RPMI7951 (cell line): ENCODE measurements at places on chromosomes 16 and 17. TPM values are rescaled to one million over a fixed set of nuclear protein-coding genes. Genes with fewer than 3 reads are reported as not detected.

DNA sequence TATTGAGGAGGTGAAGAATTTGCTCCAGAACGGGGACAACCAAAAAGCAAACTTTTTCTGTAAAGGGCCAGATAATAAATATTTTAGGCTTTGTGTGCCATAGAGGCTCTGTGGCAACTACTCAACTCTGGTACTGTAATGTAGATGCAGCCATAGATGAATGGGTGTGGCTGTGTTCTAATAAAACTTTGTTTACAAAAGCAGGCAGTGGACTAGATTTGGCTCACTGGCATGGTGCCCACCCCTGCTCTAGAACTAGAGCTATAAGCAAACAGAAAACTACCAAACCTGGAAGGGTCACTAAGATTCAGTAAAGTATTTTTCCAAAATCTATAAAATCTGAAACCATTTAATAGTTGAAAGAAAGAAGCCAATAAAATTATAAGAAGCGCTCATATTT lies 24.6 kb upstream of the SMURF2 start:
- DNase-seq, result no peak

DNA sequence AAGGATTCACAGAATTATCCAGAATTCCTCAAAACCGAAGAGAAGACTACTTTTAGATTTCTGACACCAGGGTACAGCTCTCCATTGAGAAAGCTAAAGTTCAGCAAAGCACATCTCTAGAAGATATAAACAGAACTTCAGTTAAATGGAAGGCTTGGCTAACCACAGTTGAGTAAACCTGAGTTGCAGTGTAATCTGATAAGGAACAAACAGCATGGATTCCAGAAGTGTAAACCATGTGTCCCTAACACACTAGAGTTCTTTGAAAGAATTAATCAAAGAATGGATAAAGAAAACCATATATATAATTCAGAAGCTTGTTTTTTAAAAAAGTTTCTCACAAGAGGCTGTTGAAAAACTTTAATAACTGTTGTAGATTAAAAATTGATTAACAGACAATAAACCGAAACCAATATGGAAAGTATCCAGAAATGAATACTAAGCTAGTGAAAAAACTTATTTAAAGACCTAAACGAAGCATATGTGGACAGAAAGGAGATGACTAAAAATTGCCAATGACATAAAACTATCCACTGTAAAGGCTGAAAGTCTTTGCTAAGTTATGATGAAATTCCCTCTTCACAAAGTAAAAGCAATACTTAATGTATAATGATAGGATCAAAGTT lies 4.3 kb downstream of the RNF43 start:
- DNase-seq, result peak; percentile 31

DNA sequence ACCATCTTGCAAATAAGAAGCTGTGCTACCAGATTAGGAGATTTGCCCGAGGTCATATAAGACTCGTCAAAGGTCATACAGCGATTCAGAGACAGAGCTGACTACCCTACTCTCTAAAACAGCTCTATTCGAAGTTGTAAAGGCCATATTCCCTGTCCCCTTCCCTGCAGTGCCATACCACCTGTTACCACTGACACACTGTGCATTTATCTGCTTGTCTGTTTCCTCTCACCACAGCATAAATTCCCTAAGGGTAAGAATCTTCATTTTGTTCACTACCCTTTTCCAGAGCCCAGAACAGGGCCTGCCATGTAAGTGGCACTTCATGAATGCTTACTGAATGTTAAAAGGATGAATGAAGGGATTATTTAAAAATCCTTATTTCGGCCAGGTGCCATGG lies 3.4 kb upstream of the KSR1 start:
- DNase-seq, result no peak

DNA sequence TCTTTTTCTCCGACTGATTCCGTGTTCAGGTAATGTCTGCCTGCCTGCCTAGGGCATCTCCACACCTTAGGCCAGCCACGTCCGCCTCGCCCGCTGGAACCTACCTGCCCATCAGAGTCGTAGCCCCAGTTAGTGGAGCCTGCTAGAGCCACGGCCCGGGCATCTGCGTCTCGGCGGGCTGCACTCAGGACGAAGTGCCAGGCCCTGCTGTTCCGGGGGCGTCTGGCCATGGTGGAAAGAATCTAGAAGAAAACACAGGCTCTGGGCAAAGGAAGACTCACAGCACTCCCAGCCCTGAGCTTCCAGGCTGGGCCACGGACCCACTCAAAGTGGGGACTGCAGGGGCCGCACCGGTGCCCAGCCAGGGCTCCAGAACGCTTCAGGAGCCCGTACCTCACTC lies 1.1 kb downstream of the SPSB3 start:
- no peak for DNase-seq

DNA sequence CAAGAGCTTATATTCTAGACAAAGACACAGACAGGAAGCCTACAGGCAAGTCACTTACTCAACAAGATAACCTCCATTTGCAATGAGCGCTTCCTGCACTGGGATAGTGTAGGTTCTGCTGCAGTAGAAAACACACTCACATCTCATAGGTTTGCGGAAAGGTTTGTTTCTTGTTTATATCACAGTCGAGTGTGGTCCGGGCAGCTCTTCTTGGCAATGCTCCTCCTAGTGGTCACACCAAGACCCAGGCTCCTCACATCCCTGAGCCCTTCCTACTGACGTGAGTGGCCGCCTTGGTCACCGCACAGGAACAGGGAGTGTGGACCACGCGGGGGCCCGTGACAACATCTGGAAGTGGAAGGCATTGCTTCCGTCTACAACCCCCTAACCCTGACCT lies 48.0 kb upstream of the RBFOX3 start:
- peak; percentile 14 for DNase-seq

Gene CEMP1
- total RNA-seq, result not detected in 2 replicates

DNA sequence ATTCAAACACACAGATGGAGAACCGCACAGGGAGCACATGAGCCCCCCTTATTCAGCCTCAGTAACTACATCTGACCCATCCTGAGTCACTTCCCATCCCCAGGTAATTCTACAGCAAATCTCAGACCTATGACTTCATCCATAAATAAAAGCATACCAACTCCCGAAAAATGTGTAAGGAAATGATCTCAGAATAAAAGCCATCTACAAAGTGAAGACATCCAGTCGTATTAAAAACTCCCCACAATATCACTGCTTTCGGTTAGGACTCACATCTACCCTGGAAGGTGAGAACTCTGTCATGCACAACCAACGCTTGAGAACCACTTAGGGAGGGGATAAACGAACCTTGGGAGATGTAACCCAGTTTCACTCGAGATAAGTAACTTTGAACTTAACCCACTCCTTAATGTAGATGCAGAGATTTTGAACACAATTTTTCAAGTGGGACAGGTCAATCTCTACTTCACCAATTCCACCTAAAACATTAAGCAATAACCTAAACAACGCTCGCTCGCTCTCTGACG lies 1.3 kb downstream of the USP36 start:
- DNase-seq, result no peak

Gene KRTAP1-1
- total RNA-seq, result not detected in 2 replicates

DNA sequence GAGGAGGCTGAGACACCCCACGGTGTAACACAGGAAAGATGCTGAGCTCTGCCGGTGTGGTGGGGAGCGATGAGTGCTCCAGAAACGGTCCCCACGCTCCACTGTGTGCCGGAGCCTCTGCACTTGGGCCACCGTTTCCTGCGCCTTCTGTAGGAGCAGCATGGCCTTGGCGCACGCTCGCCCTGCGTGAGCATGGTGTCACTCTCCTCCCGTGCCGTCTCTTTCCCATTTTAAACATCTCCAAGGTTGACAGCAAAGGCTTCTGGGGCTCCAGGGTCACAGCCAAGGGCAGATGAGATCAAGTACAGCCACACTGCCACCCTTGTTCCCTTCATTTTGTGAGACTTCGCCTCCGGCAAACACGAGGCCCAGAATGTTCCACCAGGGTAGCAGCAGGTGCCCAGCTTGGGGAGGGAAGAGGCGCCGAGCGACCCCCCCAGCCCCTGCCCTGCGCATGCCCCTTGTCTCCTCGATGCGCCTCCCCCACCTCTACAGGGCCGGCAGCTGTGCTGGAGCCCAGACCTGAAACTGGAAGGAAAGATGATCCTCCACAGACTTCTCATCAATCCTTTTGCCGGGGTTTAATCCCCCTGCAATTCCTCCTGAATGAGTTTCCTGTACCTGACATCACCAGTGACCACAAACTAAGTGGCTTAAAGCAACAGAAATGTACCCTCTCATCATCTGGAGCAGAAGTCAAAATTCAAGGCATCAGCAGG lies 19.9 kb upstream of the OSGIN1 start:
- DNase-seq, result no peak

DNA sequence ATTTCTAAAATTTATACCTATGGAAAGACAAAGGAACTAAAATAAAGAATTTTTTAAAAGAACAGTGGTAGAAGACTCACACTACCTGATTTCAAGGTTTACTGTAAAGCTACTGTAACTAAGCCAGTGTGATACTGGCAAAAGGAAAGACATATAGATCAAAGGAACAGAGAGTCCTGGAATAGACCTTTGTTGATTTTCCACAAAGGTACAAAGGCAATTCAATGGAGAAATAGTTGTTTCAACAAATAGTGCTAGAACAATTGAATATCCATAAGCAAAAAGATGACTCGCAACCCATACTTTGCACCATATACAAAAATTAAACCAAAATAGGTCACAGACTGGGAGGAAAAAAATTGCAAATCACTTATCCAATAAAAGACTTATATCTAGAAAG lies 36.7 kb downstream of the MYH10 start:
- DNase-seq, result no peak

Gene PRM3
- total RNA-seq, result not detected in 2 replicates

Gene ZNF597
- total RNA-seq, result 1.7 and 1.8 TPM in 2 replicates

Gene AIPL1
- not detected in 2 replicates for total RNA-seq

DNA sequence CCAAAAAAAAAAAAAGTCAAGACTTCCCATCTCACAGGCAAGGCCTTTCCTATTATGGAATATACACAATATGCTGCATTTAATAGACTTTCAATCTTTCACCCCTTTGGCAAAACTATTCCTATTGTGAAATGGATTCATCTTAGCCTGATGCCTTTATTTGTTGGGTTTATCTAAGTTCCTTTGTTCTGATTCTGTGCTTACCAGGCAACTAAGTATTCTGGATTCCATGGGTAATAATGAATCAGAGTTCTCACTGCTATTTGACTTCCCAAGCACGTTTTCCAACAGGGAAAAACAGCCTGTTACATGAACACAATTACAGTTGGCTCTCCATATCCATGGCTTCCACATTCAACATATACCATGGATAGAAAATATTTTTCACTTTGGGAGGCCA lies 135.5 kb downstream of the MYO1D start:
- no peak for DNase-seq

- no peak for DNase-seq
Observed at GRCh38 chr16:84652566-84652965, 4.3 kb downstream of the KLHL36 start.

GRCh38 chr16:66290431-66290830 lies 76.1 kb upstream of the CDH5 start:
- DNase-seq, result no peak

Gene TP53TG3B
- 1.4 TPM in 1 of 2 replicates, not detected in the other for total RNA-seq

DNA sequence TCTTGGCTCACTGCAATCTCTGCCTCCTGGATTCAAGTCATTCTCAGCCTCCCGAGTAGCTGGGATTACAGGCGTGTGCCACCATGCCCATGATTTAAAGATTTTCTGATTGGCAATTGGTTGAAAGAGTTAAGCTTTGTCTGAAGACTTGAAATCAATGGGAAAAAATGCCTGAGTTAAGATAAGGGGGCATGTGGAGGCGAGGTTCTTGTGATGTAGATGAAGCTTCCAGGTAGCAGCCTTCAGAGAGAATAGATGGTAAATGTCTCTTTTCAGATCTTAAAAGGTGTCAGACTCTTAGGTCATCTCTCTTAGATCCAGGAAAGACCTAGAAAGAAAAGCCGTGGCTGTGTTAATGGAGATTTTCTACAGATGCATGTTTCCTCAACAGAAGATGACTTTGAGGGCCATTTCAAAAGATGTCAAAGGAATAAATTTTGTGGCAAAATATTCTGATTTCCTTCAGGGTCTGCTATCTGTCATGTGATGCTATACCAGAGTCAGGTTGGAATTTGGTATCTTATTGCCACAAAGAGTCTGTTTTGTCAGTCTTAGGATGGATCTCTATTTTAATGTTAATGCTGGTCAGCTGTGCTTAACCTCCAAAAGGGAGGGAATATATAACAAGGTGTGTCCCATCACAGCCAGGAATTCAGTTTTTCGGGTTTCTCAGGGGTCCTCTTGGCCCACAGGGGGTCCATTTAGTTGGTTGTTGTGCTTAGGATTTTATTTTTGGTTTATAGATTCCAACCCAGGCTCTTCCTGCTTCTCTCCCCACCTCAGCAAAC lies 58.3 kb upstream of the AKTIP start:
- DNase-seq, result no peak

DNA sequence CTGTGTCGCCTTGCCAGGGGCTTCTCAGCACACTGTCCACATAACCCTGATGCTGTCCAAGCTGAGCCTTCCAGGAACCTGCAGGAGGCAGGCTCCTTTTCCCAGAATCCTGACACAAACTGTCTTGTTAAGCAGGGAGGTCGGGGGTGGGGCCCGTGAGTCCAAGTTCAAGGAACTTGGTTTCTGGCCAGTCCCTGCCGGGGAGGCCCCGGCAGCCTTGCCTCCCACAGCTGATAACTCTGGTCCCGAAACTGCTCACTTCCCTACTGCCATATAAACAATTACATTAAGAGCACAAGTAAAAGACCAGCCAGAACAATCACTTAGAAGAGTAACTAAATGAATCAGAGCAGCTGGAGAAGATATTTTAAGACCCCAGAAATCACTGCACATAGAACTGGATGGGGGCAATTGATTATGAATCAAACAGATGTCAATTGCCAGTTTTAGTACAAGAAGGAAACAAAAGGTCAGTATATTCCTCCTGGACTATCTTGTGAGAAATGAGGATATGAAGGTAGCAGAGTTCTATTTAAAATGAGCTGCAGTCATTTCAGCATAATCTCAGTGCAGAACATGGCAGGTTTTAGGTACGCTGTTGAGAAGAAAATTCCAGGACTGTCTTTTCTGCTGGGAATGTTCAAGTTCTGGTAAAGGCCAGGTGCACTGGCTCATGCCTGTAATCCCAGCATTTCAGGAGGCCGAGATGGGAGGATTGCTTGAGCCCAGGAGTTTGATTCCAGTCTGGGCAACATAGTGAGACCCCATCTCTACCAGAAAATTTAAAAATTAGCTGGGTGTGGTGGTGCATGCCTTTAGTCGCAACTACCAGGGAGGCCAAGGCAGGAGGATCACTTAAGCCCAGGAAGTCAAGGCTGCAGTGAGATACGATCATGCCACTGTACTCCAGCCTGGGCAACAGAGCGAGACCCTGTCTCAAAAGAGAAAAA lies 169.8 kb downstream of the PITPNC1 start:
- DNase-seq, result peak; percentile 4

DNA sequence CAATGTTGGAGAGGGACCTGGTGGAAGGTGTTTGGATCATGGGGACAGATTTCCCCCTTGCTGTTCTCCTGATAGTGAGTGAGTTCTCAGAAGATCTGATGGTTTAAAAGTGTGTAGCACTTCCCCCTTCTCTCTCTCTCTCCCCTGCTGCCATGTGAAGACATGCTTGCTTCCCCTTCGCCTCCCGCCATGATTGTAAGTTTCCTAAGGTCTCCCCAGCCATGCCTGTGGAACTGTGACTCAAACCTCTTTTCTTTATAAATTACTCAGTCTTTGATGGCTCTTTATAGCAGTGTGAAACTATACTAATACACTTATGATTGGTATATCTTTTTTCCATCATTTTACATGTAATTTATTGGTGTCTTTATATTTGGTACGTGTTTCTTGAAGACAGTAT lies 13.4 kb downstream of the ADGRG5 start:
- no peak for DNase-seq

GRCh38 chr16:53545433-53545832 lies 42.4 kb upstream of the AKTIP start:
- no peak for DNase-seq

Gene ABCA6
- 0.10 TPM in 1 of 2 replicates, not detected in the other for total RNA-seq

Gene TPSD1
- total RNA-seq, result not detected in 2 replicates

GRCh38 chr17:7632492-7632894 lies 2.6 kb downstream of the SHBG start:
- peak; percentile 32 for DNase-seq

Gene C1QTNF8
- total RNA-seq, result not detected in 2 replicates
